ENCODE measurements at places on chromosomes 1 and 21.

DNA sequence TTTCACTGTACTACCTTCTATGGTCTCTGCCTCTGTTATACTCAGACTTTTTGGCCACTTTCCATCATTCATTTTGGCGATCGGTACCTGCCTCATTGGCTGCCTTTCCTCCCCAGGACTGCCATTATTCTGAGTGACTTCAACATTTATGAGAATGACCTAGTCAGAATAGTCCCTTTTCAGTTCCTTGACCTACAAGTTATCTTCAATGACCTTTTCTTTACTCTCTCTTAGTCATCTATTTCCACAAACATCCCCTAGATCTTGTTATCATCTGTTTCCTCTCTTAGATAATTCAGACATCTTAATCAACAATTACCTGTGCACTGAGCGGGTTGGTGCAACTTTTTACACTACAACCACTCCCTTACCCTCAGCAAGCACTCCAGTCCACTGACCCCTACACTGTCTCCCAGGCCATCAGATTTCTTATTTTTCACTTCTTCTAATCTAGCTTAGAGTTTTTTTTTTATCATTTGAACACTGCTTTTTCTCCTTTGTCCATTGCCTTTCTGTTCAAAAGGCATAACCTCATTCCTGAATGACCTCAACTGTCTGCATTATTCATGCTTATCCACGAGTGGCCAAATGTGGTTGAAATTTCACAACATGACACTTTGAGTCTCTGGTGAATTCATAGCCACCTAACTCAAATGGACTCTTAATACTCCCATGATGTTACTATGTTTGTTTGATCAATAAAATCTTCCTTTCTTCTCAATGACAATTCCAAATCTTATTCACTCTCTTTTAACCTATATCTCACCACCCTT lies 112.7 kb downstream of the HMCN1 start:
- no peak for DNase-seq

DNA sequence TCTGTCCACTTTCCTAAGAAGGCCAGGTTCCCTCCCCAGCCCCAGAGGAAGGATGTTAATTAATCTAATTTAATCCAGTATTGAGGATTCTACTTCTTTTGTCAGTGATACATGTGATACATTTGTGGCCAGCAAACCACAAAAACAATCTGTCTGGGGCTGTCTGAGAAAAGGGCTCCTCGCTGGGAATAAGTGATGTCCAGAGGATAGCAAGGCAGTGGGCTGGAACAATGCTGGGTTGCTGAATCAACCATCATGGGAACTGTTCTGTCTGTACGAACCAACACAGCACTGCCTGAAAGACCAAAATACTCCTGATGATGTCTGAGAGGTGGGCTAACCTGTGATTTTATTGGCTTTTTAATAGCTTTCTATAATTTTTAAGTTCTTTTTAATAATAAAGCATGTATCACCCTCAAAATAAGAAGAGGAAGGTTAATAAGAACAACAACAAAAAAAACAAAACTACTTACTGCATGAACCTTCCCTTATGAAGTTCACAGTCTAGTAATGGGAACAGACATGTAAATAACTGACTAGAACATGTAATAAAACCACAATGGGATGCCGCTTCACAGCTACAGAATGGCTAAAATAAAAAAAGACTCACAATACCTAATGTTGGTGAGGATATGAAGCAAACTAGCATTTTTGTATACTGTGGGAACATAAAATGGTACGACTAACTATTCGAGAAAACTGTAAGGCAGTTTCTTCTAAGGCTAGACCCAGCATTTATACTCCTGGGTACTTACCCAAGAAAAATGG lies 11.4 kb upstream of the ADAR start:
- DNase-seq, result no peak

DNA sequence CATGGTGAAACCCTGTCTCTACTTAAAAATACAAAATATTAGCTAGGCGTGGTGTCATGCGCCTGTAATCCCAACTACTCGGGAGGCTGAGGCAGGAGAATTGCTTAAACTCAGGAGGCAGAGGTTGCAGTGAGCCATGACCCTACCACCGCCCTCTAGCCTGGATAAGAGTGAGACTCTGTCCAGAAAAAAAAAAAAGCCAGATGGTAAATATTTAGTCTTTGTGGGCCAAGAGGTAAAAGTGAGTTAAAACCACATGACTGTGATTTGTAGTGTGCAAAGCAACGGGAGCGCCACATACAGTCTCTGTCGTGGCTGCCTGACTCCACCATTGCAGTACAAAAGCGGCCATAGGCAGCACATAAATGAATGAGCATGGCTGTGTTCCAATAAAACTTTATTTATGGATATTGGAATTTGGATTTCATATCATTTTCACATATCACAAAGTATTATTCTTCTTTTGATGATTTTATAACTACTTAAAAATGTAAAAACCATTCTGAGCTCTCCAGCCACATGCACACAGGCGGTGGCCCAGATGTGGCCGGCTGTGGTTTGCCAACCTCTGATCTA lies 51.8 kb upstream of the CASZ1 start:
- DNase-seq, result no peak

DNA sequence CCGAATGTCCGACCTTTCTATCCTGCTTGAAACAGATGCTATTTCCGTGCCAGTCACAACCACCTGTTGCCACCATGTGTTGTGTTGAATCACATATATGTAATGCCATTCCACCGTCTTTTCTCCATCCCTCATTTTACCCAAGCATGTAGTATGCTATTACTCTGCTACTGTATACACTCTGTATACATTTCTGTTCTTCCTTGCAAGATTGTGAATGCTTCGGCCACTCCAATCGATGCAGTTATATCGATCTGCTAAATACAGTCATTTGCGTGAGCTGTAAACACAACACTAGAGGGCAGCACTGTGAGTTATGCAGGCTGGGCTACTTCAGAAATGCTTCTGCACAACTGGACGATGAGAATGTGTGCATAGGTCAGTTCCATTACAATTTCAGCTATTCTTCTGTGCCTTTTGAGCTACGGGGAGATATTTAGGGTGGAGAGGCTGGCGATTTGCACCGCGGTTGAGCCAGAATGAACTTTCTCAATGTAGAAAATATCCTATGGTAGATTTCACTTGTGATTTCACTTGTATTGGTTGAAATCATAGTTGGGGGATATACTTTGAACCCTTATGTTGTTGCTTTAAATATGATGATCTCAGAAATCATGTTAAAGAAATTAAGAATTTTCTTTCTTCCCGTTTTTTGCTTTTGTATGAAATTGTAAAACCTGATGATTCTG lies 289.8 kb downstream of the NTNG1 start:
- DNase-seq, result peak; percentile 20

DNA sequence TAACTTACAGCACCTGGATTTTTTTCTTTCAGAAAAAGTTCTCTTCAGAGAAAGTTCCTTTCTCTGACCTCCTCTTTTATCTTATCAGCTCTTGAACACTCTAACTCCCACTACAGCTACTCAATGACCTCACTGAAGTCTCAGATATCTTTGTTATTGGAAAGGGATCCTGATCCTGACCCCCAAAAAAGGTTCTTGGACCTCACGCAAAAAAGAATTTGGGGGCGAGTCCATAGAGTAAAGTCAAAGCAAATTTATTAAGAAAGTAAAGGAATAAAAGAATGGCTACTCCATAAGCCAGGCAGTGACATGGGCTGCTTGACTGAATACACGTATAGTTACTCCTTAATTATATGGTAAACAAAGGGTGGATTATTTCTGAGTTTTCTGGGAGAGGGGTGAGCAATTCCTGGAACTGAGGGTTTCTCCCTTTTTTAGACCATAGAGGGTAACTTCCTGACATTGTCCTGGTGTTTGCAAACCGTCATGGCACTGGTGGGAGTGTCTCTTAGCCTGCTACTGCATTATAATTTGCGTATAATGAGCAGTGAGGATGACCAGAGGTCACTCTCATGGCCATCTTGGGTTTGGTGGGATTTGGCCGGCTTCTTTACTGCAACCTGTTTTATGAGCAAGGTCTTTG lies 44.2 kb downstream of the WDR64 start:
- DNase-seq, result no peak

- no peak for DNase-seq
These were observed 12.4 kb downstream of the ADAR start for GRCh38 chr1:154595621-154596020.

GRCh38 chr1:209434631-209435217 lies 148.8 kb upstream of the CAMK1G start:
- no peak for DNase-seq

- no peak for DNase-seq
These were observed 72.2 kb downstream of the JMJD4 start for GRCh38 chr1:227662933-227663332.

DNA sequence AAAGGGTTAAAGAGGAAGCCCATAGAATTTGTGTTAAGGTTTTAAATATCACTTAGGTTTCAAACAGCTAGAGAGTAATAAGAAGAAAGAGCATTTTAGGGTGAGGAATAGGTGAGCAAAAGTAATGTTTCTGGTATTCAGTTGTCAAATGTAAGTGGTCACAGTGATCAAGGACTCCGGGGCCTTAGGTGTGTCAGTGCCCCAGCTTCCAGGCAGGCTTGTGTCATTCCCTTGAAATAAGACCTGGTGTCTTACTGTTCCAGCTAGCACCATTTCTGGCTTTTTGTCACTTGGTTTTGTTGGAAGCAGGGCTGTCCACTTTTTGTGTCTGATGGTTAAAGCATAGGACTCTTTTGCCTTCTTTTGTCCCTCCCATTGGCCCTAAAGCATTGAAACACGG lies 69.6 kb downstream of the DYRK1A start:
- no peak for DNase-seq

GRCh38 chr21:41852929-41853320 lies 26.2 kb downstream of the PRDM15 start:
- no peak for DNase-seq

GRCh38 chr21:34530261-34530660 lies 18.3 kb upstream of the KCNE1 start:
- DNase-seq, result no peak

DNA sequence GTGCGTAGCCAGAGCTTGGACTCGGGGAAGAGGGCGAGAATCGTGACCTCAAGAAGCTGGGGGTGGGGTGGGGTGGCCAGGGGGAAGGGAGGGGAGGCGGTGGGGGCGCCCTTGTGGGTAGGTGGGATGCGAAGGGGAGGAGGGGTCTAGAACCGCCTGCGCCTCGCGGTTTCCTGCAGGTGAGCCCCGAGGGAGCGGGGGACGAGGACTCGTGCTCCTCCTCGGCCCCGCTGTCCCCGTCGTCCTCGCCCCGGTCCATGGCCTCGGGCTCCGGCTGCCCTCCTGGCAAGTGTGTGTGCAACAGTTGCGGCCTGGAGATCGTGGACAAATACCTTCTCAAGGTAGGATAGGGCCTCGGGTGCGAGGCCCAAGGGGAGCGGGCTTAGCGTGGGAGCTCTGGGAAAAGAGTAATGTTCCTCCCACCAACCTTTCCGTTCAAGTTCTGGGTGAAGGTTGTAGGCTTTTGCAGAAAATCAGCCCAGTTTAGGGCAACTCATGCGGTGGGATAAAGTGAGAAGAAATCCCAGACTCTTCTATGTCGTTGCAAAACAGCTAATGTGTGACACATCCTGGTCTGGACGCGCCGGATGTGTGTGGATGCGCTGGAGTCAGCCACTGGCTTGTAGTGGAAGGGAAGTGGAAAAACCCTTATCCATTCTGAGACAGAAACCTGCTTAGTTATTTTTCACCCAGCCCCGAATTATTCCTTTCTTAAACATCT lies 2.9 kb downstream of the LHX8 start:
- no peak for DNase-seq

DNA sequence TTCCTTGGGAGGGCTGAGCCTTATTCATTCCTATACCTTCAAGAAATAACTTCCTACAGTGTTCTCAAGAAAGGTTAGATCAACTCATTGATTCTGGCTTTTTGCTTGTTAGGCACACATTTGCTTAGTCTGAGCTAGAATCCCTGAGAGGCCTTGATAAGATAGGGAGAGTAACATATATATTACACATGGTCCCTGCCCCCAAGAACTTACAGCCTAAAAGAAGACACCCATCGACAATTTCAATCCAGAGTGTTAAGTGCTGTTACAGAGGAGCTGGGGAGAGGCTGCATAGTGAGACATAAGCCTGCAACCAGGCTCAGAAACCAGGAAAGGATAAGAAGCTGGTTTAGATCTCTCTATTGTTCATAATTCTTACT lies 68.7 kb downstream of the PLPP3 start:
- no peak for DNase-seq

- DNase-seq, result peak; percentile 53
These were observed 1.5 kb downstream of the RGS2 start for GRCh38 chr1:192810253-192810880.

- no peak for DNase-seq
These were observed 30.1 kb downstream of the EDN2 start for GRCh38 chr1:41454406-41454805.

GRCh38 chr1:43868741-43869067 lies 64.9 kb upstream of the ARTN start:
- no peak for DNase-seq

- peak; percentile 41 for DNase-seq
These were observed 209.9 kb downstream of the GRIK3 start for GRCh38 chr1:36824390-36824861.

GRCh38 chr1:179353546-179353945 lies 12.2 kb upstream of the AXDND1 start:
- no peak for DNase-seq

GRCh38 chr1:119799599-119800177 lies 11.6 kb downstream of the REG4 start:
- DNase-seq, result no peak

DNA sequence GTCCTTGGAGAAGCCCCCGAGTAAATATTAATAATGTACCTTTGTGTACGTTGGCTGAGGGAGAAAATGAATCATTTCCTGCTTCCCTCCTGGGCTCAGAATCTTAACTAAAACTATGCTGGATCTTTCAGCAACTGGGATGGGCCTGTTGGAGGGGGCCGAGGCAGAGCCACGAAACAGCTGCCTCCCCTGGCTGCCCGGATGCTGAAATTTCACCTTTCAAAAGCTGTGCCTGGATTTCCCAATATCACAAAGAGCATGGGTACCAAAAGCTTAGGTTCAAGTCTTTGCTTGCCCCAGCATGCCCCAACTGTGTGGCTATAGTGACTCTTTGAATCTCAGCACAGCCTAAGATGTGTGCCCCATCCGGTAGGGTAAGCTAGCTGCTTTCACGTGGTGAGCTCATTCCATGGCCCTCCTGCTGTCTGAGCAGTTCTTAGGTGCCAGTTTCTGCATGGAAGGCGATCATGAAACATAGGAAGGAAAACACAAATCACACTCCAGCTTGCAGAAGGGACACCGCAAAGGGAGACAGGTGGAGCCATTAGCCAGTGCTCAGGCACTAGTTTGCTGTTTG lies 473.5 kb downstream of the PTPRU start:
- no peak for DNase-seq

DNA sequence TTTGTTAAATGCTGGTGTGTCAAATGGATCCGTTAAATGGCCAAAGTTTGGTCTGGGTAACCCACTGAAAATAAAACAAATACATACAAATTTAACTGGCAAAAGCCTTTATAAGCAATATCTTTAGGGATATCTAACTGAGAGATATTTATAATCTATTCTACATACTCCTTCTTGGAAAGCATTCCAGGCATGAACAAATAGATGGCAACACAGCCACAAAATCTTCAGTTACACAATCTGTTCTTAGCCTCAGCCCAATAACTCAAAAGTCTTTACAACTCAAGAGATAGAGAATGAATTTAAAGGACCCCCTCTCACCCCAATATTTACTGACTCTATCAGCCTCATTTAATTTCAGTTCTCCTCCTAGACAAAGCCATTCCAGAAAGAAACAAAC lies 58.7 kb downstream of the NRDC start:
- DNase-seq, result no peak

Measured in neuronal stem cell (in vitro differentiated cells).